ENCODE measurements at places on chromosomes 6 and 20.

DNA sequence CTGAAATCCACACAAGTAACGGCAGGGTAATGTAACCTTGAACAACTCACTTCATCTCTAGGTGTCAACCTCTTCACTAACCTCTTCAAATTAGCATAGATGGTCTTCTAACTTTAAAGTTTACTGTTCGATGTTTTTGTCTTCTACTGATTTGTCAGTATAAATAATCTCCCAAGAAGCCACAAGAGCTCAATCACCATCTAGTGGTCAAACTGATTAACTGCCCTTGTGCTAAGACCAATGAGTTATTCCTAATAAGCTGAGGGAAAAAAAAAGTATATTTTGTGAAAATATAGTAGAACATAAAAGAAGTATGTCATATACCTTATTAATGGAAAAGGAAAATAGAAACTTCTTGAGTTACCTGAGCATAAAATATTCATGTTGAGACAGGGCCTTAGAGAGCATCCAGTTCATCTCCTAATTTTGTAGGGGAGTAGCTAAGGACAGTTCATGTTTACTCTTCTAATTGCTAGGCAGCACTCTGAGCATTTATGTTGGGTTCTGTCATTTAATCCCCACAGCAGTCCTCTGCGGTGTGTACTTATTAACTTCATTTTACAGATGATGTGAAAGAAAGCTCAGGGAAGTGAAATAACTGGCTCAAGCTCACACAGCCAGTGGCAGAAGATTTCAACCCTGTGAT is 317.1 kb downstream of the ESR1 start:
- no peak for DNase-seq

DNA sequence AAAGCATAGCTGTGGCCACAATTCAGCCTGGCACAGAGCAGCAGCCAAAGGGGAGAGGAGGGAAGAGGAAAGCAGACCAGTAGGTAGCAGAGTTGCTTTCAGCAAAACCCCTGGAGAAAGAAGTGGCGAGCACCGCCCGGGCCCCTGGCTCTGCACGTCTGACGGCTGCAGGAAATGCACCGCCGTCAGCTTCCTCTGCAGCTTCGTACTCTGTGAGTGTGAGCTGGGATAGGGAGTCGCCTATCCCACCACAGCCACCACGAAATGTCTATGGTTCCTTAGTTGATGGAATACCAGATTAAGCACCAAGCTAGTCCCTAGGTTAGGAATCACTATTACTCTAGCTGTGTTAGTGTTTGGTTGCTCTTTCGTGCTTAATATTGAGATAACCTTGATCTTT is 79.9 kb upstream of the NAA20 start:
- DNase-seq: peak; percentile 9

DNA sequence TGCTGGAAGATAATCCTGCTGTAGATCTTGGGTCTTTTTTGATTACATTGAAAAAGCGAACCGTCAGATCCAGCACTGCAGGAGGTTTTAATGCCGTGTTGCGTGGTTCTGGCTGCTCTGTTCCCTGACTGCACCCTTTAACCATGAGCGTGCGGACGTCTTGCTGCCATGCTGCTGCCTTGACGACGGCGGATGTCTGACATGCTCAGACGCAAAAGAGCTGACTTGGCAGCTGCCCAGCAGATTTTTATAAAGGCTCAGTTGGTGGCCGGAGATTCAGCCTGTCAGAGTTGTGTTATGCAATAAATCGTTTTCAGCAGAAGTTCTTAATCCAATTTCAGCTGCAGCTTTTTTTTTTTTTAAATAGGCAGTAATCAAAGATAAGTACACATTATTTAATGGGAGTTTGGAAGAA is 119.4 kb downstream of the JARID2 start:
- DNase-seq: peak; percentile 1

GRCh38 chr6:22253955-22254655 is 42.7 kb downstream of the PRL start:
- DNase-seq: no peak

DNA sequence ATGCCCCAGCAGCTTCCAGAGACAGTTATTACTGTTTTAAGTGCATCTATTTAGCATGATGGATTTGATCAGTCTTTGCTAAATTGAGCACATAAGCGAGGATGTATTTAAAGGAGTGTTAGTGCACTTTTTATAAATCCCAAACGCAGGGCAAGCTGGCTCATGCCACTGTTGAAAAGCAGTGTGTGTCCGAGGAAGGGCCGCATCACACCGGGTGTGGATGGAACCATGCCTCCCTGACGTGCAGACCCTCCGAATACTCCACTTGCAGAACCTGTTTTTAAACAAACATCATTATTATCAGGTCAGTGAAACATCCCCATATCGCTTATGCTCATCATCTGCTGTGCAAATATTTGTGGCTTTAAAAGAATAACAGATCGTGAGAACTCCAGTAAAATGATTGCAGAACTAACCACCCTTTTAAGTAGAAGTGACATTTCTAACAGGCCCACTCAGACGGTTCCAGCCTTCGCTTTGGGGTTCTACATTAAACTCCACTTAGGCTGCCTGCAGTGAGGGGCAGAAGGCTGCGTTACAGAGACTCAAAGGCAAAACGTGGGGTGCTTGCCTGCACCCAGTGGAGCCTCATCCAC is 190.1 kb downstream of the CDH4 start:
- DNase-seq: no peak

DNA sequence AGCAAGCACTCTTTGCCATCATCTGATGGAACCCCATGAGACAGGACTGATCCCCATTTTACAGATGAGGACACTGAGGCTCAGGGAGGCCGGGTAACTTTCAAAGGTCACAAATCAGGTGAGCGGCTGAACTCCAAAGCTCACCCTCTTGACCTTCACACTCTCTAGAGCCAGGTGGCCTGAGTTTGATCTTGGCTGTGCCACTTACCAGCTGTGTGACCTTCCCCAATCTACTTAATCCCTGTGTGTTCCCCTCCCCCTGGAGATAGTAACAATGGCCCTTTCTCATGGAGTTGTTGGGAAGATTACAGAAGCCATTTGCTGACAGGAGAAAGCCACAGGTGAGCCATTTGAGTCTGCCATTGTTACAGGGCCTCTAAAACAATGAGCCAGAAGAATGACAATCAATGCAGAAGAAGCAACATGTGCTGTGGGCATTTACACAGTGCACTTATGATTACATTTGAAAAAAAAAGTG is 34.5 kb downstream of the BMP7 start:
- DNase-seq: no peak

- DNase-seq: no peak
These were observed 552.1 kb downstream of the PKHD1 start for GRCh38 chr6:51535327-51535726.

GRCh38 chr6:42764911-42765648 is 16.8 kb upstream of the BICRAL start:
- DNase-seq: no peak

DNA sequence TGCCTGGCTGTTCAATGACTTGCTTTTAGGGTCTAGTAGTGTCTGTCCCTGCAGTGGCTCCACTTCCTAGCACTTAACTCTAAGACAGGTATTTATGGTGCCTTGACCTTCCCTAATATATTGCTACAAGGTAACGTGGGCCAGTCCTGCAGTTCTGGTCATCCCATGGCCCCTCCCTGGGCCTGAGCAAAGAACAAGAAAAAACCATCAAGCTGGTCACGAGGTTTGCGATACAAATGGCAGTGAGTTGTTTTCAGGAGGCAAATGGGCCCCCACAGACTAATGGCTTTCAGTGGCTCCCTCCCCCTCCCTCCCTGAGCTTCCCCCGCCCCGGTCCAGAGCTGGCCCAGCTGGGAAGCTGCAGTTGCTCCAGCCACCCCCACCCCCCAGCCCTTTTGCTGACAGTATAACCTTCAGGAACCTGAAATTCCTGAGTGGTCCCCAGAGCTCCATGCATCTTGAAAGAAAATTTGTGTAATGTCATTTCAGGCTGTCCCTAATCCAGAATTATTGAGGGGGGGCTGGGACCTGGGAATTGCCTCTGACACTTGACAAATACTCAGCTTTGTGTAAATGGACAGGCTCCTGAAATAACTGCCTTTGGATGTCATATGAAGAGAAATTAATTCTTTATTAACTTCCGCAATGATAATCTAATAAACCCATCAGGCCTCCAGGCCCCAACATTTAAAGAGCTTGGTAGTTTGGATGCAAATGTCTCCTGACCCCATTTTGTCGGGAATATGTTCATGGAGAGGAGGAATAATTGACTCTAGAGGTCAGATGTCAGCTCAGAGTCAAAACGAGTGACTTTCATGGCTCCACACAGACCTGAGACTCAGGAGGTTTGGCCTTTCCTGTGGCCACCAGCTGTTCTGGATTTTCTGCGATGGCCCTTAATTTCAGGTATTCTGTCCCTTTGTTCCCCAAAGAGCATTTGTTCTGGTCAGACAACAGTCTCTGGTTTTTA is 153.2 kb upstream of the TOP1 start:
- no peak for DNase-seq
